Right kidney (tissue), 9 donors: ENCODE measurements at places on chromosomes 12 and 14.

DNA sequence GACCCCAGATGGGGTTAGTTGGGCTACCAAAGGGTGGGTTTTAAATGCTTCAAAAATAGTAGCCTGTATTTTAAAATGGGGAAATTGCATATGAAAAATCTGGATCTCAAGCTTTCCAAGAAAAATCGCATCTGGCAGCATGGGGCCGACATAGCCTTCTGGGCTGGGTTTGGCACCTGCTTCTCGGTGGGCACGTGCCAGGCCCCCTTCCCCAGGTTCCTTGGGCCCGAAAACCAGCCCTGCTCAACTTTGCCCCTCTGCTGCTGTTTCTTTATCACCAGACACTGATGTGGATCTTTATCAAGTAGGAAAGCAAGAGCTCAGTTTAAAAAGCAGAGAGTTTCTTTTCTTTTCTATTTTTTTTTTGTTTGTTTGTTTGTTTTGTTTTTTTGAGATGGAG lies 95.1 kb downstream of the DICER1 start:
- no peak for DNase-seq

DNA sequence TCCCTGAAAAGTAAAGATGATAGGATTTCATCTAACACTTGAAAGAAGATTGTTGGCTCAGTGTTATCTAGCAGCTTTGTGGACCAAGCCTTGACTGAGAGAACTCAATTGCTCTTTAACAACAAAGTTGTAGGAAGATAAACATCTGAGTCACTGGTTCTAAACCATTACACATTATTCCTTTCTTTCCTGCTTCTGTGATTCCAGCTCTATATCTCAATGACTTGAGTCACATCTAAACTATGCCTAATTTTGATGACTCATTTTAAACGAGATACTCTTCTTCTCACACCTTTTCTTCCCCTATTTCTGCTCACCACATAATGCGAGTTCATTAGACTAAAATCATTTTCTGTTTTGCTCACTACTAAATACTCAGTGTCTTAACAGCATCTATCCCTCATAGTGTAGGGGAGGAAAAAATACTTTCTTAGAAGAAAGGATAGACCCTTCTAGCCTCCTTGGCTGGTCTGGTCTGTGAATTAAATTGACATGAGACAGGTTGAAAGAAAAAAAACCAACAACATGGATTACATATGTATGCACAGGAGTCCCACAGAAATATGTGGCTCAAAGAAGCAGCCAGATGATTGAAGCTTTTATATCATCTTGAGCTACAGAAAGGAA lies 201.4 kb downstream of the C12orf50 start:
- no peak for DNase-seq

- no peak for DNase-seq
Observed at GRCh38 chr12:26799741-26800140, 33.3 kb downstream of the ITPR2 start.

DNA sequence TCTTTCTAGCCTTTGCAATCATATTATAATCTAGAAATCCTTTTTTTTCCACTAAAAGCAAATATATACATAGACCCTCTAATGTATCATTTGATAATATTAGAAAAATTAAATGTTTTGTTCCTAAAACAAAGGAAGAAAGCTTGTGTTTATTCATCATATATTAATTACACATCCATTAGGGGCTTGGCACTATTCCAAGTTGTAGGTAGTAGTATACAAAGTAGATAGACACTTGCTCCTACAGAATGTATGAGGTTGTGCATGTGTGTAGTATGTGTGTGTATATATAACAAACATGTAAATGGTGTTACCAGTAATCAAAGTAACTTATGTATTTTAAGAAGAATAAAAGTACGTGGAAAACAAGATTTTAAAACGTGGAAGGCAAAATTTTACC lies 15.0 kb upstream of the KCNMB4 start:
- no peak for DNase-seq

GRCh38 chr14:96986256-96987085 lies 189.3 kb downstream of the VRK1 start:
- no peak for DNase-seq

- no peak for DNase-seq
Observed at GRCh38 chr12:122837306-122838265, 2.3 kb downstream of the HIP1R start.

DNA sequence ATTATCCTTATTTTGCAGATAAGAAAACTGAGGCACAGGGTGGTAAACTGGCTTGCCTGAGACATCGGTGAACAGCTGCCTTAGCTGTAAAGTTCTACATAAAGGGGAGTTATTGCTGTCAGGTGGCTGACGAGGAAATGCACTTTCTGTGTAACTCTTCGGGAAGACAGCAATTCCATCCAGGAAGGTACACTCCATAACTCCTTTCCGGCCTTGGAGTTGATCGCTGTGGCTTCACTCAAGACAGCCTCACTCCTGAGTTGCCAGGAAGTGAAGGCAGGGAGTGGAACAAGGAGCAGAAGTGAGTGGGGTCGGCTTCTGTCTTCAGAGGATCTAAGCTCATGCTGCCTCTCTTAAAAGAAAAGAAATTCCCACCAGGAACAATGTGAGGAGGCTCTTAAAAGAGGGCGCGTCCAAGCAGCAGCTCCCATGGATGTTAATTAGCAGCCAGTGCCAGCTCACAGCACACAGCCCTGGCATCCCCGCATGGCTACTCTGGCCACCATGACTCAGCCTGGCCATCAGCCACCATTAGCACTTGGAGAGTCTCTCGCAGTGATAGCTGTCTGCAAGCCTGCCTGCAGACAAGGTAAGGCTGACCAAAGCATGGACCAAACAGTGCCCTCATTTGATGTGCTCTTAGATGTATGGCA lies 60.3 kb downstream of the NUAK1 start:
- DNase-seq, result no peak

- DNase-seq, result no peak
Observed at GRCh38 chr12:124498275-124499189, 68.9 kb downstream of the NCOR2 start.

DNA sequence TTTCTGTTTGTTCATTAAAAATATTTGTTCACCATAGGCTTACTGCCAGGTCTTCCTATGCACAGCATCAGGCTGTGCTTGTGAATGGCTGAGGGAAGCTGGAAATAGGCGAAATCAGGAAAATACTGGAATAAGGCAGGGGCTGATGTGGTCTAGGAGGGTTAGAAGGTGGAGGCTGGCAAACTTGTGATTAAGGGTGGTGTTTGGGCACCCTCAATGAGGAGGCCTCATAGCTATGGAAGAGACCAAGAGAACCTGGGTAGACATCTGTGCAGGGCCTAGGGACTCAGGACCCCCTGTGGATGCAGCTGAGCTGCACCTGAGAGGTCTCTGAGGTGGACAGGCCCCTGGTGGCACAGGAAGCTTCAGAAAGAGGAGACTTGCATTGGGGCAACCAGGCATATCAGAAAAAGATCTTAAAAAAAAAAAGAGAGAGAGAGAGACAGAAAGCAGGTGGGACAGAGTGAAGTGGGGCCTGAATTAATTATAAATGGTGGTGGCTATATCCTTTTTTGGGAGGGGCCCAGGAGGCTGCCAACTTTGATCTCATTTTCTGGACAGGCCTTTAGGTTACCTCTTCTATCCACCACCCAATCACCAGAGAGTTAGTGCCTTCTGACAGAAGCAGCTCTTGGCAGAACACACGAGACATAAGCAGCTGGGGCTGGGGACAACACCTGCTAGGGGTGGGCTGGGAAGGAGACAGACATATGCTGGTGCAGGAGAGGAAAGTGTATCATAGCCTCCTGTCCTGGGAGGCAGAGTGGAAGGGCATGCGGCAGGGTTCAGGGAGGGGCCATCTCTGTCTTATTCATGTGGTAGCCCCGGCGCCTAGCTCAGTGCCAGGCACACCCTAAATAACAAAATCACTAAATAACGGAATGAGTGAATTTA lies 46.7 kb upstream of the ATP23 start:
- DNase-seq, result no peak

DNA sequence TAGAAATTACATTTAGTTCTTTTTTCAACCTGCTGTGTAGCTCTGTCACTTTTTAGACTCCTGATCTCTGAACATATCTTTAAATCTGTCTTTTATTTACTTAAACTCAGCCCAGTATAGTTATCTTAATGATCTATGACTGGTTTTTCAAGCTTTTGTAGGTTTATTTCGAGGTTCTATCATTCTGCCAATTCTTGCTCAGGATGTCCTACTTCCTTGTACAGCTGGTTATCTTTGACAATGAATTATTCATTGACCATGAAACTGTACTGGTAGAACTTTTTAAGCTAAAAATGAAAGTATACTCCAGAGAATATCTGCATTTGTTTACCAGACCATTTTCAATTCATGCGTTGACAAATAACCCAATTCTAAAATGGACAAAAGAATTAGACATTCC lies 37.8 kb downstream of the TC2N start:
- DNase-seq, result no peak

DNA sequence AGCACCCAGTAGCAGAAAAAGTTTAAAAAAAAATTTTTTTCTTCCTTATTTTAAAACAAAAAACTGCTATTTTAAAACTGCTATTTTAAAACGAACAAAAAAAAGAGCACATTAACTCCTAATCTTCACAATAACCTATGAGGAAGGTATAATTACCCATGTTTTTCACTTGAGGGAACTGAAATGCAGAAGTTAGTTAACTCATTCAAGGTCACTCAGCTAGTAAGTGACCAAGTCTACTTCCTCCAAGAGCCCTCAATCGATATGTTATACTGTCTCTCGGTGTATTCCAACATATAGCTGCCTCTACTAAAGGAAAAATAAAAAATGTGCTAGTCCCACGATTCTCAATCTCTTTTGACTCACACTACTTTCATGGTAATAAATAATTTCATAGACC lies 7.8 kb downstream of the RPAP3 start:
- DNase-seq, result no peak

DNA sequence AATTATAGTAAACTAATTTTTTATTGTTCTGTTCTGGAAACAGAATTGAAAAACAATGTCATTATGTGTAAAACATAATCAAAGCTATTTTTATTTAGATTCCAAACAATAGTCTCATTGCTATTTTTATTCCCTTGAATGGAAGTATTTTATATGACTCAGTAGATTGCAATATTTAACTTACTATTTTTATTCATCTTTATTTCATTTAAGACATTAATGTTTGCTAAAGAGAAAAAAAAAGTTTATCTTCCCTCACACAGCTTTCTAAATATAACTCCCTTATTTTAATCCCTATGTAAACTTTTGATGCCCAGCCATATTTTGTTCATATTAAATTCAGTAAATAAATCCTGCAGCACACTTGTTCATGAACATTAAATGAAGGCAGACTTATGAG lies 622.4 kb downstream of the SLC6A15 start:
- DNase-seq, result no peak

DNA sequence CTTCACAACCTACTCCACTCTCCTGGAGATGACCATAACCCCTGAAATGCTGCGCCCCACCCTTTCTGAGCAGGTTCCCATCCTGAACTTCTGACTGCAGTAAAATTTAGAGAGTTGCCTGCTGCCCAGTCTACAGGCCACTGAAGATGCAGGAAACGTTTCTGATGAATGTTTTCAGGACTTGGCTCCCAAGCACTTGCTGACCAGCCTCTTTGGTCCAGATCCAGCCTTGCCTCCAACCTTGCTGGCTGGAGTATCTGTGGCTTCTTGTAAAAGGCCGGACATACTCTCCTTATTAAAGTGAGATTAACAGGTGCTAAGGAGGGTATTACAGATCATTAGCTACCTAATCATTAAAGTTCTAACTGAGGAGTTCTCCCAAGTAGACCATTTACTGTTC lies 70.3 kb upstream of the STXBP6 start:
- no peak for DNase-seq

DNA sequence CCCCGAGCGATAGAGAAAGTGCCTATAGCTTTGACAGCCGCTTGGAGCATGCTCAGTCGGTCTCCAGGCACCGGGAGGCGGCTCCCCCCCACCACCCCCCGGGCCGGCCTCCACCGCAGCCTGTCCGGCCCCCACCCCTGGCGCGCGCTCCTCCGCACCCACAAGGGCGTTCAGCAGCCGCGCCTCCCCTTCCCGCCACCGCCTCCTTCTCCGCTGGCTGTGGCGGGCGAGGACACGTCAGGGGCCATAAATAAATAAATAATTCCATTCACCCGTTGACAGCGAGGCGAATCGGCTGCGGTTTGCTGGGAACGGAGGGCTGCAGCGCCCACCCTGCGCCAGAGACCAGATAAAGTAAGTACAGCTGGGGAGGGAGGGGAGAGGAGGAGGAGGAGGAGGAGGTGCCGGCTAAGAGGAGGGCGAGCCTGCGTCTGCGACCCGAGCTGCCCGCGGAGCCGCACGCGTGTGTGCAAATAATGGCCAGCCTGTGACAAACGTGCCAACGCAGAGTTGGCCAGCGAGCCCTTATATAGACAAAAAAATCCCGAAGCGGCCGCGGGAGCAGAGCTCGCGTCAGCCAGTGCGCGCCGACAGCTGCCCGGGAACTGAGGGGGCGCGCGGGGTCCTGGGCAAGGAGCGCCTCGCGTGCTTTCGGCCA lies at the start of gene SLC16A7:
SLC16A7 (plus strand) TSS at position 147 of the 658 bp plus-strand sequence. CDS start 108,773 bp downstream, outside the sequence.
- DNase-seq, result peak; percentile 91

GRCh38 chr12:50102646-50103309 lies 1.0 kb upstream of the GPD1 start:
- no peak for DNase-seq

- peak; percentile 25 for DNase-seq
Observed at GRCh38 chr12:14756334-14757143, 46.7 kb downstream of the WBP11 start.

DNA sequence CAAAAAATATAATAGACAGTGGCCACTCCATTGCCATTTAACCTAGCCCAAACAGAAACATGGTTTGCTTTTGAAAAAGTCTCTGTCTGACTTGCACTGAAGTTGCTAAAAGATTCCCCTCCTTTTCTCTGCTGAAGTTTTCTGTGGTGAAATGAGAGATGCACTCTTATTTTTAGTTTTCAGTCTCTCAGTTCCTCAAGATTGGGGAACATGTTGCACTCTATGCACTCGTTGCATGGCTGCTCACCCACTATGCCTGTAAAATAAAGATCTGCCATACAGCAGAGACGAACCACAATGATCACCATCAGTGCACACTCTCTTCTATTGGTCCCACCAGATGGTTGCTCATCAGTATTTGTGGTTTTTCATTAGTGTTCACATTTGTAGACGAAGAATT lies 13.1 kb upstream of the DAAM1 start:
- DNase-seq, result no peak

GRCh38 chr12:93785249-93786010 lies 108.3 kb downstream of the CRADD start:
- DNase-seq, result no peak

DNA sequence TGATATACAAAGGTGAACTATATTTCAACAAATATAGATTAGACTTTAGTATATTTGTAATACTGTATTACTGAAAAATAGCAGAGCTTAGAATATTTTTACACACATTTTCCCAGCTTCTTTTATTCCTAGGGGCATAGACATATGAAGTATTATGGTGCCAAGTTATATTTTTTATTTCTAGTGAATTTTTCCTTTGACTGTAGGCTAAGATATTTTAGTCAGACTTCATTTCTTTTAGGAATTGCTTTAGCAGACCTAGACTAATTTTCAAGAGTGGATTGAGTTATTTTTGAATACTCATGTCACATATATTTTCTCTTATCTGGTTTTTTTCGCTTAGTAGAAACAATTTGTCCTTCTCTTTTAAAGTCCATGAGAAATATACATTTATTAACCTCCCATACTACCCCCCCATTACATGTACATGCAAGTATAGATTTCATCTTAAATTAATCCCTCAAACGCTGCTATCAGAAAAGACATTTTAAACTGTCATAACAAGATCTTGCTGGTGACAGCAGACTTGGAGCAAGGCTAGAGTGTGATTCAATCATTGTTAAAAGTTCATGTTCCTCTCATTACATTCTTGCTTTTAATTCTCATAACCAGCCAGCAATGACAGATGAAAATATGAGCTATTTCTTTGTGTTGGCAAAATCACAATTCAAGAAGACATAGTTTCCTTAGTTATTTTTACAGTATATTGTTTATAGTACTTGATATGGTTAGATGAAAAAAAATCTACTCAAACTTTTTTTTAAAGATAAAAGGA lies 456.1 kb downstream of the AEBP2 start:
- no peak for DNase-seq
